Activated CD8-positive, alpha-beta memory T cell treated with anti-CD3 and anti-CD28 coated beads, Interleukin-2, amount 10 ng/mL, durations not matched to agents 7 days and 5 days (primary cell): ENCODE measurements at places on chromosomes 2 and 18. TPM values are rescaled to one million over a fixed set of nuclear protein-coding genes. Genes with fewer than 3 reads are reported as not detected.

DNA sequence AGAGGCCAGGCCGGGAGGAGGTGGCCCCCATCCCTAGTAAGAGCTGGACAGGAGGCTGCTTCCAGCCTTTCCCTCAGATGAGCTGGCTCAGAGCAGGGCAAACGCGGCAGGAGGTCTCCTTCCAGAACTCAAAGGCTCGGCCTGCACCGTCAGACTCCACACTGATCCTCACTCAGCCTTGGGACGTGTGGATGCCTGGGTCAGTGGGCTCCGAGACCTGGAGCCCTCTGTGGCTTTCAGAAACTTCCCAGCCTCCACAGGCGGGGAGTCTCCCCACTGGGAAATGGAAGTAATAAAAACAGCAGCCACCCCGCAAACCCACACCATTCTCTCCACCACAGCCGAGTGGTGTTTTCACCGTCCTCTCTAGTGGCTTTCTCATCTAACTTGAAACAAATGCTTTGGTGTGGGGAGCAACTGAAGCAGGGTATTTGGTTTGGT, 54.3 kb downstream of the INPP5D start:
- DNase-seq: peak; percentile 49

- DNase-seq: no peak
Observed at GRCh38 chr2:100257939-100258338, 64.4 kb downstream of the LONRF2 start.

GRCh38 chr2:177667626-177668025, 275.1 kb downstream of the AGPS start:
- DNase-seq: no peak

DNA sequence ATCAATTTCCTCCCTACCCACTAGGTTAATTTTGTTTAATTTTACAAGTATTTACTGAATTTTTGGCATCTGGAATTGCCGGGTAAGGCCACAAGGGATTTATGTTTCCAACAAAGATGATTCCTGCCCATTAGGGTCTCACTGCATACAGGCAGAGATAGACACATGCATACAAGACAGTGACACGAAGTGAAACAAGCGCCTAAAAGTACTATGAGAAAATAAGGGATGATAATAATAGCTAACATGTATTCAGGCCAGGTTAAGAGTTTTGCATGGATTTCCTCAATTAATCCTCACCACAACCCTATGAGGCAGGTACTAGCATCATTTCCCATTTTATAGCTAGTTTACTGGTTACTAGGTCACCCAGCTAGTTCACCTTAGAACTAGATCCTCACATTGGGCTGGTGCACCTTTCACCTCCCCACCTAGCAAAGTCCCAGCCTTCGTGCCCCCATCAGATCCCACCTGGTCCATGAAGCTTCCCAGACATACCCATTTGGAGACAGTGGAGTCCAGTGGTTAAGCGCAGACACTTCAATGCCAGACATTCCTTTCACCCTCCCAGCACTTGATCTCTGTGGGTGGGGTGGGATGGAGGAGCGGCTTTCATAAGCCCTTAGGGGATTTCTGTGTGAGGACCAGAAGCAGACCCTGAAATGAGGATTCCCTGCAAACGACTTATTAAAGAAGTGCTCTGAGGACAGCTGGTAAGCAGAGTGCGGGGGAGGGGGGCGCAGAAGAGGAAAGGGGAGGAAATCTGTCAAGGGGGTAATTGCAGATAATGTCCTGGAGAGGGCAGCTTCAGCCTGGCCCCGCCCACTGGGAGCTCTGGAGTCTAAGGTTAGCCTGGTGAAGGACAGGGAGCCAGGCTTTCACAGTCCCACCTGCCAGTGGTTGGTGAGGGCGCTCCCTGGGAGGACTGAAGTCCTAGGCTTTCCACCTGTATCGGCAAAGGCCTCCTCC, 5.8 kb upstream of the DGUOK start:
- peak; percentile 58 for DNase-seq

- DNase-seq: no peak
Observed at GRCh38 chr2:189177251-189177840, 2.2 kb downstream of the COL5A2 start.

- DNase-seq: no peak
Observed at GRCh38 chr18:58052960-58053359, 8.9 kb downstream of the NEDD4L start.

- no peak for DNase-seq
Observed at GRCh38 chr2:241542278-241542605, 16.3 kb upstream of the BOK start.

GRCh38 chr2:203500297-203500696, 34.8 kb downstream of the RAPH1 start:
- no peak for DNase-seq

DNA sequence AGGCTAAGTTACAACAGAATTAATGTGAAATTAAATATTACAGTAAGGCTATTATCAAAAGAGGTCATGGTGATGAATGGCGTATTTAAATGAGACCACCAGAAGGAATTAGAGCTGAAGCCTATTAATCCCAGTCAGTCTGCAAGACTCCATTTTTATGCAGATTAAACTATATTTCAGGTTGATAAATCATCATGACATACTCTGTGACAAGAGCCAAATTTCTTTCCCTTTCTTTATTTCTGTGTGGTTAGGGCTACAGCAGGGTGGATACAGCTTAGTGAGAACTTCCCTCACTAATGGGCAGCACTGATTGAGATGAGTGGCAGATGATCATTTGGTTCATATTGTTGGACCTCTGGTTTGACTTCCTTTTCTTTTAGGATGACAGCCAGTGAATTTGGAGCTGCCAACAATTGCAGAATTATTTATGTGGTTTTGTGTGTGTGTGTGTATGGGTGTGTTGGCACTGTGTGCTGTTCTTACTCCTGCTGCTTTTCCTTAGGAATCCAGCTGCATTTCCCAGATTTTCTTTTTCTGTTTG, 481.3 kb downstream of the PIK3C3 start:
- DNase-seq: no peak

- no peak for DNase-seq
Observed at GRCh38 chr2:64474121-64474571, 20.2 kb downstream of the LGALSL start.

DNA sequence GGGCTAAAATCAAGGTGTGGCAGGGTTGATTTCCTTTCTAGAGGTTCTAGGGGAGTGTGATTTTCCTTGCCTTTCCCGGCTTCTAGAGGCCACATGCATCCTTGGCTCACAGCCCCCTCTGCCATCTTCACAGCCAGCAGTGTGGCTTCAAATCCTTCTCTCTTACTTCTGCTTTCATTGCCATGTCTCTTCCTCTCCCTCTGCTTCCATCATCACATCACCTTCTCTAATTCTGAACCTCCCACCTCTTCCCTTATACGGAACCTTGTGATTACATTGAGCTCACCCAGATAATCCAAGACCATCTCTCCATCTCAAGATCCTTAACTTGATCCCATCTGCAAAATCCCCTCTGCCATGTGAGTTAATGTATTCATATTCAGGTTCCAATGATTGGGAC, 56.2 kb upstream of the RMDN2 start:
- DNase-seq: no peak

- no peak for DNase-seq
Observed at GRCh38 chr18:12543697-12544096, 114.2 kb downstream of the SPIRE1 start.

- no peak for DNase-seq
Observed at GRCh38 chr2:55114082-55114481, 63.8 kb upstream of the RTN4 start.

DNA sequence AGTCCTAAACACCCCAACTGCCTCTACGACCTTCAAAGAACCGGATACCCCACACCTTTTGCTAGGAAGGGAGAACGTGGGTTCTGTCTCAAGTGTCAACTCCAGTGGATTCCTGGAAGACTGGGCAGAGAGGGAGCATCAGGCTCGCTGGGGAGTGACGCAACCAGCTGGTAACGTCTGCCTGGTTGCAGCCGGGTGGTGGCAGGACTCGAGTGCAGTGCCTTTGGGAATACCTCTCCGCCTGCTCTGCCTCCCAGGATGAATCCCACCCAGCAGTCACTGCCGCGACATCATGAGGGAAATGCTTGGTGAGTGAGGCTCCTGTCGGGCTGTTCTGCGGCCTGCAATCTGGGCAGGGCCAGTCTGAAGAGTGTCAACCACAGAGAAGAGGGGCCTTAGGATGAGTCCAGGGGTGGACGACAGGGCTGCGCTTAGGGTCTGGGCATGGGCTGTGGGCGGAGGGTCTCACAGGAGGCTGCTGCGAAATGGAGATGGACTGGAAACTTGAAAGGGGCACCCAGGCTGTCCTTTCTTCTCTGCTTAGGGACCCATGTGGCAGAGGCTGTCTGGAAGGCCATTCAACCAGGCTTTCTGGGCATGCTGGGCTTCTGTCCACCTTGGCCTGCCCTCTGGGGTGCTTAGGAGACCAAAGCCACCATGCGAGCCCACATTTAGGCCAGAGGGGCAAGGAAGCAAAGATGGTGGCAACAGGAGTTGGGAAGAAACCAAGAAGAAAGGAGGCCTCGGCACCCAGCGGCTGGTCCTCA, 12.9 kb downstream of the GPR17 start:
- no peak for DNase-seq

DNA sequence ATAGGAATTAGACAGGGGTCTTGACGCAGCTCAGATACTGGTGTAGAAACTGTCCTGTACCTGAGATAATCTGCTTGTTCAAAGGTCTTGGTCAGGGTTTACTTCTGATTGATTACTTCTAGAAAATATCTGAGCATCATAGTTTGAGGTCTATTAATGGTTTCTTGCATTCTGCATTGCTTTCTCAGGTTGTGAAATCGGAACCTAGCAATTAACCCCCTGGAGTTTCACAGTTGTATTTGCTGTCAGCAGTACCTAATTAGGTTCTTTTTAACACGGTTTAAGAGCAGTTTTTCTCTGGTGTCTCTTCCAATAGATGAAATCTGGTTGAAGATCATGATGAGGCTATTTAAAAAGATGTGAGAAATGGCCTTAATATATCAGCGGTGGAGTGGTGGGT, 428.6 kb upstream of the SYT4 start:
- DNase-seq: no peak

- DNase-seq: no peak
Observed at GRCh38 chr2:10536569-10537133, 88.5 kb upstream of the ODC1 start.

DNA sequence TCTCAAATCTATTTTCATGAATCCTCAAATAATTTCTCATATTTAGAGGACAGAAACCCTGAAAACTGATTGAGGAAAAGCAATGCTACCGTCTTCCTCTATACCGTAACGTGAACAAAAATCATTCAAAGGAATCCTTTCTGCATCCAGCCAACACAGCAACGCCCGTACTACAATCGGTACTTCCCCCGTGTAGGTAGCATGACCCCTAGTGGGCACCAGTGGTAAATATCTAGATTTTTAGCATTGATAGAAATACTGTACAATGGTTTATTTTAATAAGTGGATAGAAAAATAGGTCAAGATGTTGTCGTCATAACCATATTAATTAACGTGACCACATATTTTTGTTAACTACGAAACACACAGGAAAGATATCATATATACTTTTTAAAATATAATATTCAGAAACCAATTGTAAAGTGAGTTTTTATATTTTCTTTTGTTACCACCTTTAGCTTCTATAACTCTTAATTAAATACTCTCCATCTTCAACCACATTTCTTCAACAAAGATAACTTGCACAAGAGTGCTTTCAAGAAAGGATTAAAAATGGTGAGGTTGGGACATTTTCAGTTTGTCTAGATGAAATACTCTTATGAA, 194.1 kb downstream of the SS18 start:
- DNase-seq: no peak

Gene TMEM247
- total RNA-seq: not detected

GRCh38 chr2:27241761-27242613, 20.9 kb downstream of the SLC30A3 start:
- no peak for DNase-seq

DNA sequence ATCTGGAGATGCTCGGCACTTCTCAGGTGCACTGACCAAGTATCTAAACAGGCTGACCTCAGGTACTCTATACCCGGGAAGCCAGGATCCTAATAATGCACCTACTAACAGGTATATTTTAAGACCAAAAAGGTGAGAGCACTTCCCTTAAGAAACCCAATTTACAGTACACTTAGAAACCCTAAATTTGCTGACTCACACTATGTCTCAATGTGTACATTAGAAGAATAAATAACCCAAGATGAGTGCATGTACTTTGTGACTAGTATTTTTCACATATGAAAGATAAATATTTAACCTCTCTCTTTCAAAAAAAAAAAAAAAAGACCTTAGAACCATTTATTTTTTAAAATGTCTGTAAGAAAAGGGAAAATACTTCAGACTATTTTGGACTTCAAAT, 118.8 kb downstream of the ZNF516 start:
- no peak for DNase-seq

GRCh38 chr2:68377137-68377780, 12.2 kb downstream of the PLEK start:
- no peak for DNase-seq

DNA sequence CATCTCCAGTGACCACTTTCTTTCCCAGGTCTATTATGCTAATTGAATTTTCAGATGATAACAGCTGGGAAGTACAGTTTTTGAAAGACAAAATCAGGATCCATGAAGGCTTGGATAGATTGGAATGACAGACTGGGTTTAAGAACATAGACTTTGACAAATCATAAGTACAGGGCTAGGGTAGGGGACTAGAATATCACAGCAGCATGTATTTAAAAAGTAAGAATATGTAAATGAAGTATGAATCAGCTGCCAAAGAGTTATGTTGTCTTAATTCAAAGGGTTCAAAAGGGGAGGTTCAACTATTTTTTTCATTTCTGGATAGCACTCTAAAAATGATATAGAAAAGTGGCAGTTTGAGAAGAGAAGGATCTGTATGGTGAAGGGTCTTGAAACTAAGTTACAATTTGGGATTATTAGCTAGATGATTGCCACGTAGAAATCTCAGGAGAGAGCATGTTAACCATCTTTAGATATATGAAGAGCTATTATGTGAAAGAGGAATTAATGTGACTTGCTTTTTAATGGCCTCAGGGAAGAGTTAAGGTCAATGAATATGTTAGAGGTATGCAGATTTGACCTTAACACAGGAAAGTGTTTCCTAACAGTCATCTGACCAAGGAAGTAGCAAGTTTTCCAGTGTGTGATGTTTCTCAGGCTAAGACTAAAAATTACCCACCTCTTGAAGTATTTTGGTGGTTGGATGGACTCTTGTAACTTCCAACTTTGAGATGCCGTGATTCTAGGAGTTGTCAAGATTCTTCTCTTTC, 81.7 kb downstream of the TMEM185B start:
- no peak for DNase-seq

- no peak for DNase-seq
Observed at GRCh38 chr2:179272406-179273192, 8.0 kb upstream of the SESTD1 start.

Gene DSG2
- 0.09 TPM for total RNA-seq

GRCh38 chr2:3575534-3576262, 638 bp downstream of the RPS7 start:
- no peak for DNase-seq

GRCh38 chr2:190181123-190181669, 118.7 kb upstream of the MSTN start:
- no peak for DNase-seq

Gene MC4R
- not detected for total RNA-seq

GRCh38 chr2:142495141-142495540, 364.3 kb upstream of the LRP1B start:
- DNase-seq: no peak

GRCh38 chr2:7567646-7568045, 650.4 kb downstream of the RNF144A start:
- peak; percentile 70 for DNase-seq

Gene NPPC
- not detected for total RNA-seq
